T-helper 1 cell (primary cell): ENCODE measurements at places on chromosomes 5 and 9.
A peak's percentile ranks its signal among the peaks of the same experiment; 100 is the strongest.

DNA sequence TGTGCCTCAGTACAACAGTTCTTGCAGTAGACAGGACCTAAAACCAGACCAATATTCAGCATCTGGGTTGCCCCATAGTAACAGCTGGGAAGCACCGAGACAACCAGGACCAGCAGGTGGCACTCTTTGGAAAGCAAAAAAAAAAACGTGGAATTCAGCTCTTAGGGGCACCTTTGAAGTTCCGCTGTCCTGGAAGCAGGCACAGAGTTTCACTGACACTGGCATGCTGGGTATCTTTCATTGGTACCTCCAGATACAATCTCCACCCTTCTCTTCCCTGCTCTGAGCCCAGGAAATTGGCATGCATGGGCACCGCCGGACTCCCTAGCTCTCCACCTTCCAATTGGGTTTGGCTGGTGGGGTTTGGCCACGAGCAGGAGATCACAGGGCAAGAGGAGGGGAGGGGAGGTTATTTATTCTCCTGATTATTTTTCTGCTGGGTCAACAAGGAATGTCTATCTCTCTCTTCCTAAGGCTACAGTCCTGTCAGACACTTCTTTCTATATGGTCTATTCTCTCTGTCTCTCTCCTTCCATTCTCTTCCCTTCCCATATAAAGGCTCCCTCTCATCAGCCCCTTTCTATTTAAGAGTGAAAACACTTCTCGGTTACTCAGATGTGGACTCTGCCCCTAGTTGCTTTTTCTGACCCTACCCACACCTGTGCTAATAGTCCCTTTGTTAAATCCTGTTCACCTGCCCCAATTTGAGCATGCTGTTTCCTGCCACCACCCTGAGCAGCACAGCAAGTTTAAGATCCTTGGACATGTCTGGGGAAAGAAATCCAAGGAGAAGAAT lies 1.9 kb upstream of the IDNK start:
- DNase-seq = peak; percentile 12

DNA sequence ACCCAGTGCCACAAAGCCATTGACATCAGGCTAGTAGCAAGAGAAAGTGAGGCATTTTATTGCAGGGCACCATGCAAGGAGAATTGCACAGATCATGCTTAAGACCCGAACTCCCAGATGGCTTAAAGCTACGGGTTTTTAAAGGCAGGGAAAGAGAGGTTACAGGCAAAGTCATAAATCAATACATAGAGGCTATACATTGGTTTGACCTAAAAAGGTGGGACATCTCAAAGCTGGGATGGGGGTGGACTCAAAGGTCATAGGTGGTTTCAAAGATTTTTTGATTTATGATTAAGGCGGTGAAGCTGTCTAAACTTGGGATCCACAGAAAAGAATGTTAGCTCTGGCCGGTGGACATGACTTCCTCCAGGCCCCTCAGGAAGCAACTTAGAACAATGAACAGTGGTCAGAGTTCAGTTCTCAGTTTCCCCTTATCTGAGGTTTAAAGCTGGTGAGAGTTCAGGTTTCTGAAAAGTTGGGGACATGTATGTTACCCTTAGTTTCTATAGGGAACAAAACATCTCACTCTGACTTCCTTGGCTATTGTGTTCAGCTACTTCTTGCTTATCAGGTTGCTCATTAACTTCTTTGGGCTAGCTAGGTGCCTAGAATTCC lies 6.0 kb upstream of the RBM22 start:
- DNase-seq = no peak

DNA sequence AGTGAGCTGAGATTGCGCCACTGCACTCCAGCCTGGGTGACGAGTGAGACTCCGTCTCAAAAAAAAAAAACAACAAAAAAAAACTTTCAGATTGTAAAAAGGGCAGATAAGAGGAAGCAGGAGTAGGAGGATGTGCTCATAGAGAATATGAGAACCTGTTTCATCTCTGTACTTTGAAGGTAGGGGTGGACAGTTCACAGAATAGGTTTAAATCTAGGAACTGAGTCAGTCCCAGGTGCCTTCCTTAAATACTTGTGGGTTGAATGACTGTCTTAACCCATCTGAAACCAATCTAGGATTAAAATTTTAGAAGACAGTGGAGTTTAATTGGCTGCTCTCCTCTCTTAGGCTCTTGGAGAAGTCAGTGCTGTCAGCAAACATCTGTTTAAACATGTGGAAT lies 12.4 kb downstream of the POLK start:
- no peak for DNase-seq

- no peak for DNase-seq
Observed at GRCh38 chr5:135034236-135034962, 371 bp upstream of the PITX1 start.

DNA sequence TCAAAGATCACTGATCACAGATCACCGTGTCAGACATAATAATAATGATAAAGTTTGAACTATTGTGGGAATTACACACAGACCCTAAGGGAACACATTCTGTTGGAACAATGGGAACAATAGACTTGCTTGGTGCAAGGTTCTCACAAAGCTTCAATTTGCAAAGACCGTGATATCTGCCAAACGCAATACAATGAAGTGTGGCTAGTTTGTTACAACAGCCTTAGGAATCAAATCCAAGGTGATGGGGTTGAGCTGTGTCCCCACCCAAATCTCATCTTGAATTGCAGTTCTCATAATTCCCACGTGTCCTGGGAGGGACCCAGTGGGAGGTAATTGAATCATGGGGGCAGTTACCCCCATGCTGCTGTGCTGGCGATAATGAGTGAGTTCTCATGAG lies 20.8 kb downstream of the KYAT1 start:
- DNase-seq = no peak

DNA sequence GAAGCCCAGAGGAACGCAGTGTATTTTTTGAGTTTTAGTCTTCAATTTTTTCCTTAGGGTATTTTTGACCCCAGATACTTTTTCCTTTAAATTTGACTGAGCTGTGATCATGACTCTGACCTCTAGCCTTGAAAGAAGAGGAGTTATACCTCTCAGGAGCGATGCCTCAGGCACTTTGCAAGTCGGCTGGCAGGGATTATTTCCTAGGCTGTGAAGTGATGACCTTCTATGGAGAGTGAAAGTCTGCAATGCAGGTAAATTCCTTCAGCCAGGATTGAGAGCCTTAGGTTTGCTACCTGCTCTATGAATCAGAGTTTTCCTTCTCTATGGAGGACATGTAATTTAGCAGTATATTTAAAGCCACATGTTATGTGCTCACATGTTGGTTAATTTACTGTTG lies 10.8 kb upstream of the NUDT12 start:
- DNase-seq = no peak

DNA sequence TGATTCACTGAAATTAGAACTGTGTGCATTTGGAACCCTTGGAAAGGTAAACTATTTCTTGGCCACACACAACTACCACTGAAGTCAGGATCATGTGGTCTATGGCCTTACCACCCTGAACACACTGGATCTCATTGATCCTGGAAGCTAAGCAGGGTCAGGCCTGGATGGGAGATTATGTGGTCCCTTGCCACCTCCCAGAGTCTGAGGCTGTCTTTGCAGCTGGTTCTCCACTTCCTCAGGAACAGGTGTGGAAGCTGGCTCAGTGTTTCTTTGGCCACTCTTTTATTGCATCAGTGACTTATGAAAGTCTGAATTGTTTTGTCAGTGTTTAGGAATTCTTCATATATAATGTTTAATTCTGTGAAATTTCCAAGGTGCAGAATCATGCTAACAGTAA lies 89.2 kb downstream of the TEK start:
- DNase-seq = no peak

DNA sequence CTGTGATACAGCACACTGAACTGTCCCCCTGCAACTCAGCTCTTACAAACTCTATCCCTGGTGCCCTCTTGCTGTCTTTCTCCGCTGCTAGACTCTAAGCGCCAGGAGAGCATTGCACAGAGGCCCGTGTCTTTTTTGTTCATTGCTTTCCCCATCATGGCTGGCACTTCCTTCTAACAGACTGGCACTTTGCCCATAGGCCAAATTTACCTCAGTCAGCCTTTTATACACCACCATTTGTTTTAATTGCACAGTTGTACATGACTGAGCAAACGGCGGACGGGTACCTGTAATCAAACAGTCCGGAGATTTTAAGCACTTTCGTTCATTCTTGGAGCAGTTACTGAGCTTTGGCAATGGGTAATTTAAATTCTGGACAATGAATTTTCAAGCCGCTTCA lies 102.2 kb upstream of the CLINT1 start:
- no peak for DNase-seq

- no peak for DNase-seq
Observed at GRCh38 chr9:133659516-133659915, 23.4 kb downstream of the DBH start.

DNA sequence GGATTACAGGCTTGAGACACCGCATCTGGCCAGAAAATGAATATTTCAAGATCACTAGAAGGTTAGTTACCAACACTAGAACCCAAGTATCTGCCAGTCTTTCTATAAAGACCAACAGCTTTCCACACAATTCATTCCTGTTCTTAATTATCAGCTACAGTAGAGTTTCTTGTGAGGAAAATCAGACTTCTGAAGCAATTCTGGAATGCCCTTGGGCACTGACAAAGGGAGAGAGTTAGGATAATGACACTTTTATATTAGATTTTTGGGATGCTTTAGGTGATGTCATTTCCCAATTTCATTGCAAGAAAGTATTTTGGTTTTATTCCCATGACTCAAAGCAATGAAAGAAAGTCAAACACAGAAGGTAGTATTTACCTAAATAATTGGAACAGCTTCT lies 497.0 kb upstream of the TUSC1 start:
- no peak for DNase-seq

GRCh38 chr5:757931-758697 lies 26.4 kb downstream of the ZDHHC11B start:
- peak; percentile 32 for DNase-seq
